Stimulated activated CD8-positive, alpha-beta memory T cell treated with anti-CD3 and anti-CD28 coated beads, Interleukin-7, amount 100 ng/mL, for 1 hour (primary cell): ENCODE measurements at places on chromosomes 1 and 21.

- DNase-seq, result no peak
These were observed 1.7 kb downstream of the RAB7B start for GRCh38 chr1:206001476-206001888.

DNA sequence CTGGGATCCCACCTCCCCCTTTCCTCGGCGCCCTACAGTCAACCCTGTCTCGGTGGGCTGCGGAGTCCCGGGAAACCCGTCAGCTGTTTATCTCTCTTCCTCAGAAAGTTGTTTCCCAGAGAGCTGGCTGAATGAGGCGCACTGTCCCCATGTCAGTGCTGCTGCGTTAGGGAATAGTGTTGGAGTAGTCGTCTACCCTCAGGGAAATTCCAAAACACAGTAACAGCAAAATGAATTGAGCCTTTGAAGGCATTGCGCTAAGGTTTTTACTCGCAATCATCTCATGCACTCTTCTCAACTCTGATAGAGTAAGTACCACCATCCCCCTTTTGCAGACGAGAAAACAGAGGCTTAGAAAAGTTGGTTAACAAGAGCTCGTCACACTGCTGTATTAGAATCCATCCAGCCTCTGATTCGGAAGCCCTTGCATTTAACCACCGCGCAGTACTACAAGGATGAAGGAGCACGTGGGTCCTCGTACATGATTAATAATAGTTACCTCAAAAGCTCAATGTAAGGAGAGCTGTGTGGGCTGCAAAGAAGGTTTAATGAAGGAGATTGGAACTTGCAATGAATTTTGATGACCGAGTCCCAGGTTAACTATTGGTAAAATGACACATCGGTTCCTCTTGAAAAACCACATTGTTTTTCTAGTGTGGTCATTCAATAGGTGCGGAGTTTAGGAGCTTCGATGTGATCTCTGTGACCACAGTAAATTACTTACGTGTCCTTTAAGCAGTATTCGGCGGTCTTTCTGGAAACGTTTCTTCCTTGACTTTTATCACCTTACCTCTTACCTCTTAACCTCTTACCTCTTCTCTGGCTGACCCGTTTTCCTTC, 788 bp upstream of the EDEM3 start:
- DNase-seq, result no peak

- no peak for DNase-seq
These were observed 185.6 kb downstream of the RHOU start for GRCh38 chr1:228920831-228921230.

GRCh38 chr1:77333501-77333900, 51.7 kb downstream of the AK5 start:
- no peak for DNase-seq

GRCh38 chr1:155205969-155206593, 1.6 kb downstream of the THBS3 start:
- no peak for DNase-seq

DNA sequence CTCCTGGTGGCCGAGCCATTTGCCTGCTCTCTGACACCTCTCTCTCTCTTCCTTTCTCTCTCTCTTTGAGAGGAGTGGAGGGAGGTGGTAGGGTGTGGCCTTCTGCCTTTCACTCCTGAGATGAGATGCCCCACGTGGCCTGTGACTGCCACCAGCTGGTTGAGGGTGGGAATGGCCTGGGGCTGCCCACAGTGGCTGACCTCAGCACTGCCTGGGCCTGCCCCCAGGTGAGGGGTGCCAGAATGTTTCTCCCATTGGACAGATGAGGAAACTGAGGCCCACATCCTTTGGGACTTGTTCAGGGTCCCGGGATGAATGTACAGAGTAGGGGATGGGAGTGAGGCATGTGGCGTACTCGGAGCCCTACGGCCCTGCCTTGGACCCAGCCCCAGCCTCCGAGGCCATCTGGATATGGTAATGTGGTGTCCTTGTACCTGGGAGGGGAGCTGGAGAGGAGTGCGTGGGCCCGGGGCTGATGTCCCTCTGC, 12.7 kb upstream of the C1orf167 start:
- no peak for DNase-seq

DNA sequence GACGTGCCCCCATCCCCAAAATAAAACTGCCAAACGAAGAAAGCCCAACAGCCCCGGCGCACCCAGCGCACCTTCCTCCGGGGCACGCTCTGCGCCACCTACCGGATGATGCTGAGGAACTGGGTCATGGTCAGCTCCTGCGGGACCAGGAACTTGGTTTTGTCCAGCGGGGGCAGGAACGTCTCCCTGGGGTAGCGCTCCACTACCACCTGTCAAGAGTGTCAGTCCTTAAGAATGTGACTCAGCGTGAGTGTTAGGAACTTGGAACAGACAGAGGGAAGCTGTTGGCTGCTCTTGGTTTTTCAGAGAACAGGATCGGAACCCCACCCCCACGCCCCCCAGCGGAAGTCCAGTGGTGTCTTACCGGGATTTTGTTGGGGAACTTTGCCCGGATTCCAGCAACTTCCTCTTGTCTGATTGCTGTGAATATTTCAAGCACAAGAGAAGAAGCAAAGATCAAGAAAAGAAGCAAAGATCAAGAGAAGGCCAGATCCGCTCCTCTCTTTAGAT, 431 bp downstream of the MAP1LC3C start:
- peak; percentile 7 for DNase-seq

DNA sequence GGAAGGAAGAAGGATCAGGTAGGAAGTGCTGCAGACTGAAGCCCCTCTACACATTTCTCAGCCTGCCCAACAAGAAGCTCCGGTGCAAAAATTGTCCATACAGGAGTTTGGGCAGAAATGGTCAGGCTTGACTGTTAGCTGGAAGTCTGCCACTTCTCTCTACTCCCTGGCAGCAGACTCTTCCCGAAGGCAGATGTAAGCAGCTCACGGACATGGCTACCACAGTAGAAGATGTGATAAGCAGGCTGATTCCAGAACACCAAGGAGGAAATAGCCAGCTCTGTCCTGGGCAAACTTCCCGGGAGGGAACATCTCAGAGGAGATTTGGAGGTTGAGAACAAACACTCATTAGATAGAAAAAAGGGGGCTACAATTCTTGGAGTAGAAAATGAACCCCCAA, 52.6 kb downstream of the TRABD2B start:
- no peak for DNase-seq

DNA sequence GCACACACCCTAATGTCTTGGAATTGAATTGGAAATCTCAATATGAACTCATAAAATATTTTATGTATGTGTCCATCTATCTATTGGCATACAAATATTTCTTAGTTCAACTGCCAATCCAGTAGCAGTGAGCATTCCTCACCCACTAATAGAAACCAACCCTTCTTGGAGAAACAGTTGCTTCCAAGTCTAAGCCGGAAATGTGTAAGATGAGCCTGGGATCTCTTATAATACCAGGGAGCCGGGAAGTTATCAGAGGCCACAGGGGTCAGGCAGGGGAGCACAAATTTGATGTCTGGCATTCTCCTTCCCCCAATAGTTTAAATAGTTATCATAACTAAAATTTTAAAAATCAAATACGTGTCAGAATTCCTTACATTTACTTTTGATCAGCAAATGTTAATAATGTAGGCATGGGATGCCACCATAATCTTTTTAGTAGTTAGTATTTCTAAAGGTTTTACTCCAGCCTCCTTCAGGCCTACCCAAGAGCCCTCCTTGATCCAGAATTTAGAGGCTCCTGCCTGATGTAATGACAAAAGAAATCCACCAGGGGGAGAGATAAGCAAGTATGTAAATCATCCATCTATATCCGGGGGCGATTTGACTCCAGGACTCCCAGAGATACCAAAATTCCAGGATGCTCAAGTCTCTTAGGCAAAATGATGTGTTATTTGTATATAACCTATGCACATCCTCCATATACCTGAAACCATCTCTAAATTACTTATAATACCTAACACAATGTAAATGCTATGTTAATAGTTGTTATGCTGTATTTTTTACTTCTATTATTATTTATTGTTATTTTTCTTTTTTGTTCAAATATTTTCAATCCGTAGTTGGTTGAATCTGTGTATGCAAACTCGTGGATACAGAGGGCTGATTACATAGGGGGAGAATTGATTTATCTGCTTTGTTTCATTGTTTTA, 218.7 kb upstream of the COA6 start:
- no peak for DNase-seq

DNA sequence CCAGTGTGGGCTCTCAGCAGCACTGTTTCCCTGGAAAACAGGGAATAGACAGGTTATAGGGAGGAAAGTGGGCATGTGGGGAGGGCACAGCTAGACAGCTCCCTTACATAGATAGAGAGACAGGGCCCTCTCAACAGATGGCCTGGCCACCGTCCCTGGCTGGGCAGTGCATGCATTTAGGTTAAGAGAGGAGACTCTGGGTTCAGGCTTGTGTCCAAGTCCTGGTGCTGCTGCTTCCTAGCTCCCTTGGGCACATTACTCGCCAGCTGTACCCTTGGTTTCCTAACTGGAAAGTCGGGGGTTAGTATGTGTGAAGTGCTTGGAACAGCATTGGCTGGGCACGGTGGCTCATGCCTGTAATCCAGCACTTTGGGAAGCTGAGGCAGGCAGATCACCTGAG, 9.1 kb downstream of the PLOD1 start:
- no peak for DNase-seq

- DNase-seq, result no peak
These were observed 9.3 kb downstream of the MIER1 start for GRCh38 chr1:66933887-66934700.

DNA sequence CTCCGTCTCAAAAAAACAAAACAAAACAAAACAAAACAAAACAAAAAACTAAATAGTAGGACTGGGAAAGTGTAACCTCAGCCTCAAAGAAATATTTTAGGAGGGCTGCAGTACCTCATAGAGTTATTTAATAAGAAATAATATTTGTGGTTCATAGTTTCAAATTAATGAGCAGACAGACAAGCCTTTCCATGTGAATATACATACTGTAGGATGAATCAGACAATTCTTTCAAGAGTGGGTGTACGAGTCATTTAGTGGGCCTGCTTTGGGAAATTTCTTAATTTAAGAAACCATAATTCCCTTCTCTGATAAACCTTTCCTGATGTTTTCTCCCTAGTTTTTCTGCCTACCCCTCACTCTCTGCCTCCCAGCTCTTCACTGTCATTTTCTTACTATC, 52.5 kb downstream of the CDC14A start:
- DNase-seq, result no peak

- no peak for DNase-seq
These were observed 393.2 kb upstream of the SPAG17 start for GRCh38 chr1:118578276-118578675.

GRCh38 chr1:237324226-237324625, 282.2 kb downstream of the RYR2 start:
- no peak for DNase-seq

- DNase-seq, result no peak
These were observed 75.0 kb downstream of the SSBP3 start for GRCh38 chr1:54331091-54331772.

- no peak for DNase-seq
These were observed 60.8 kb upstream of the PGD start for GRCh38 chr1:10338047-10338446.

DNA sequence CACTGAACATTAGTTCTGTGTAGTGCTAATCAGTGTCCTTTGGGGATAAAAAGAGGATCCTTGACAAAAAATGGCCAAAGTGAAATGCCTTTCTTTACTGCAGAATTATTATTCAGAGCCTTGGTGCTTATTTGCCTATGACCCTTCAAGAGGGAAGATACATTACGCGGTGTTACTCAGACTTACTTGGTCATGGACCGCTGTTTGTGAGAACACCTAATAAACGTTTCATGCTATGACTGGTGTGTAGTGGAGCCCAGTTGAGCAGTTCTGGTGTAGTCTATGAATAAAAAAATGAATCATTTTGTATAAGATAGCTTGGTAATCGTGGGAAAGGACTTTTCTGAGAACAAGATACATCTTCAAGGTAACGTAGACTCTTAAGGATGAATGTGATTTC, 8.3 kb downstream of the NFYC start:
- no peak for DNase-seq

GRCh38 chr1:203627398-203627797, 766 bp downstream of the ATP2B4 start:
- DNase-seq, result no peak

DNA sequence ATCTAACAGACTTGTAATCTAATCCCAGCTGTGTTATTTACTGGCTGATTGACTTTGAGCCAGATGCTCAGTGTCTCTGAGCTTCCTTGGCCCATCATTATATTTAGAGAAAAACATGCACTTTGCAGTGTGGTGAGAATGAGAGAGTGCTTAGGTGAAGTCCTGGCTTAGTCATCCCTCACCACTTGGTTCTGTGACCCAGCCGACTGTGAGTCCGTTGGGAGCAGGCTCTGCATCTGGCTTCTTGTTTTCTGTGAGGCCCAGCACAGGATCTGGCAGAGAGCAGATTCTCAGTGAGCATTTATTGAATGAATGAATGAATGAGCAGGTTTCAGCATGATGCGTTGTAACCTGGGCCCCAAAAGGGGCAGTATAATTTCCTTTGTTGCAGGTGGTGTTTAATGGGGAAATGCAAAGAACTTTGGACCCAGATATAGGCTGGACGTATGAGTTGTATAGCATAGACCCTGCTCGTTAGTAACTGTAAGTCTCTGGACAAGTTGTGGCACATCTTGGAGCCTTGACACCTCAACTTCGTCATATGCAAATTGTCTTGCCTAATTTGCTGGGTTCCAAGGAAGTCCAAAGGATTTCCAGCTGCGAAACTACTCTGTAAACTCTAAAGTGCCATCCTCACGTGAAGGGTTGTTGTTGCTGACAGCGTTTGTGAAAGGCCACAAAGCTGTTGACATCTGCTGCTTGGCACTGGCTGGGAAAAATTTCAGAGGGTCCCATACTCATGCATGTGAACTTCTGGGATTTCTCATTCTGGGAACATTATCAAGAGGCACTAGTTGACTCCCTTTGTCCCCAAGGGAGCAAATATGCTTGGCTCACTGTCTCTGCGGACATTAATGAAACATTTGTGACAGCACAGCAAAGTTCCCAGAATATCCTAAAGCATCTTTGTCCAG, 138.8 kb upstream of the USP24 start:
- DNase-seq, result no peak

DNA sequence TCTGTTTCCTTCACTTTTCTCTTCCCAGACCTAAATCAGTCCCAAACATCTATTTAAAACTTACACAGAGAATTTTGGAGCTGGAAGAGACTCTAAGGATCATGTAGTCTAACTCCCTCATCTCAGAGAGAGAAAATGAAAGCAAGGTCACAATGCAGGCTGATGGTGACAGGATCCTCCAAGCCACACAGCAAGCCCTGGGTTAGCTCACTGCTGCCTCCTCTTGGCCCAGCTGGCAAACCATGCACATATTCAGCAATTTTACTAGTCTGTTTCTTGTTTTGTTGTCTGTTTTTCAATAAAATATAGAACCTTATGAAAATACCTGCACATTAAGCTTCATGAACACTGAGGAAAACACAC, 27.7 kb upstream of the LY9 start:
- peak; percentile 62 for DNase-seq

GRCh38 chr1:244815600-244816099, 19.8 kb upstream of the COX20 start:
- no peak for DNase-seq

- no peak for DNase-seq
These were observed 36.7 kb downstream of the ATP2B4 start for GRCh38 chr1:203663294-203663693.
